ENCODE measurements at places on chromosomes 3 and 15.

DNA sequence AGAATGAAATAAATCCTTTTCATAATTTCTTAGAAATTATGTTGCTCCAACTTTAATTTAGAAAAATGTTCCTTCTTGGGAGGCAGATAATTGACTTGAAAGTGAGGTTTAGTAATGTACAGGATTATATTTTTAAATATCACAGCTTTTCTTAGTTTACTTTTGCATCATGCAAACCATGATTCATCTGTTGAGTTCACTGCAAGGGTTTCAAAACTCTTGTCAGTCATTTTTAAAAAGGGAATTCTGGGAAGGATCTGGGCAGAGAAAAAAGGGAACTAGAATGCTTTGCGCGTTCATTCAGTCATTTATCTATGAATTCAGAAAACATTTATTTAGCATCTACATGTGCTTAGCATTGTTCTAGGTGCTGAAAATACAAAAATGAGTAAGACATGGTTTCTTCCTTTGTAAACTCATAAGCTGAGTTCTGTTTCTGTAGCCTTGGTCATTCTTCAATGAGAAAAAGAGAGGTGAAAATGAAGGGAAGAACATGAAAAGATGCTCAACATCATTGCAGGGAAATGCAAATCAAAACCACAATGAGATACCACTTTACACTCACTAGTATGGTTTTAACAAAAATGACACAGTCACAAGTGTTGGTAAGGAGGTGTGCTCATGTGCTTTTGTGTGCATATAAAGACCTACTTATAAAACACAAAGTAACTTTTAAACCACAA lies 209.1 kb downstream of the NR1D2 start:
- no peak for DNase-seq

- DNase-seq = no peak
These were observed 218.0 kb downstream of the ZBBX start for GRCh38 chr3:167162083-167162482.

- no peak for DNase-seq
These were observed 972.2 kb downstream of the SQOR start for GRCh38 chr15:46607077-46607476.

- peak; percentile 32 for DNase-seq
These were observed 1.8 kb upstream of the ZNF385D start for GRCh38 chr3:21752749-21753347.

GRCh38 chr3:187963003-187963676 lies 190.8 kb upstream of the LPP start:
- DNase-seq = no peak

DNA sequence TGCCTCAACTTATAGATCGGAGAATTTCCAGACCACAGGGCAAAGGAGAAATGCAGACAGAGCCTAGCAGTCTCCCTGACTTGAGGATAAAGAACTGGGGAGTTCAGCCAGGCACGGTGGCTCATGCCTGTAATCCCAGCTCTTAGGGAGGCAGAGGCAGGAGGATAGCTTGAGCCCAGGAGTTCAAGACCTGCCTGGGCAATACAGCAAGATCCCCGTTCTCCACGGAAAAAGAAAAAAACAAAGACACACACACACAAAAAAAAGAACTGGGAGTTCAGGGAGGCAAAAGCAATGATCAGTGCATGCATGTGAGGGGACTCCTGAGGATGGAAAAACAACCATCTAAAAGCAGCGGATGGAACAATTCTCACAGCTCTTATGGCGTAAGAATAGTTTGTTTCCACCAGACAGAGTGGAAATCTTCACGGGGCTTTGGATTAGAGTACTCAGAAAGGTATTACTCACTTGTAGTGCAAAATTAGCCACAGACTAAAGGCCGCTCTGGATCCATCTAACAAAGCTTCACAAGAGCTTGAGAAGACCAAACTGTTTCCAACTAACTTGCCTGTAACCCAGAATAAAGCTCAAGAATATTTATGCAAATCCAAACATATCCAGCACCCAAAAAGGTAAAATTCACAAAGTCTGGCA lies 16.3 kb downstream of the SEC11A start:
- no peak for DNase-seq

- DNase-seq = no peak
These were observed 119.0 kb downstream of the XXYLT1 start for GRCh38 chr3:195151866-195152541.

DNA sequence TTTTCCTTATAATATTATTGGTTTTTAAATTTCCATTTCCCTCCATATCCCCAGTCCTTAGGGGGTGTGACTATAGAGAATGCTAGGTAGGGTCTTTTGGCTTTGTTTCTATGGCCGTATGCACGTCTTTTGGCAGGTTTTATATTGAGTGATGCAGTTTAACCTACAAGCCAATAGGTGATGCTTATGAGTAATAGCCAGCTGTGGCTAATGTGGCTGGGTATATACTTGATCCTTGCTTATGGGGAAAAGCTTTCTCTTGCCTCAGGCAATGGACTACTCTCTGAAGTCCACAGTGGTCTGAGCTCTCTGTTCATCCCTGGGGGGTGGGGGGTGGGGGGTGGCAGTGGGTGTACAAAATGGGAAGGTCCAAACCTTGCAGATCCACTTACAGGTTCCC lies 223.9 kb downstream of the MFSD1 start:
- no peak for DNase-seq

GRCh38 chr15:51303462-51303980 lies 34.9 kb downstream of the CYP19A1 start:
- DNase-seq = peak; percentile 42

GRCh38 chr3:171365489-171365888 lies 94.7 kb downstream of the TNIK start:
- DNase-seq = no peak

- DNase-seq = no peak
These were observed 17.9 kb upstream of the TM4SF1 start for GRCh38 chr3:149395107-149396089.

- no peak for DNase-seq
These were observed 14.4 kb downstream of the NR2F2 start for GRCh38 chr15:96344706-96345559.

GRCh38 chr3:53705774-53706173 lies 140.4 kb downstream of the CHDH start:
- no peak for DNase-seq

DNA sequence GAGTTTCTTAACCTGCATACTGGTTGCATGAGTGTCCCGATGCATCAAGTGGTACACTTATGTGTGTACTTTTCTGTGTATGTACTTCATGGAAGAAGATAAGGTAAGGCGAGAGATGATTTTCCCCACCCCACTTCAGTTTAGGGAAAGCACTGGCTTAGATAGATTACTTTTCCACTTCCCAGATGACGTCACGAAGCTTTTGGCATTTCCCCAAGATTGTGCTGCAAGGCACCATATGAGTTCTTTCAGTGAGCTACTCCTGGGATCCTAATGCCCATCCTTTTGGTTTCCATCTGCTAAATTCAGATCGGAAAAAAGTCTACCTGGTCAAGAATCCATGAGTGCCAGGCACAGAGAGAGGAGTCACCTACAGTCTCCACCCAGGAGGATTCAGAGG lies 4.5 kb downstream of the IL17RB start:
- DNase-seq = no peak

DNA sequence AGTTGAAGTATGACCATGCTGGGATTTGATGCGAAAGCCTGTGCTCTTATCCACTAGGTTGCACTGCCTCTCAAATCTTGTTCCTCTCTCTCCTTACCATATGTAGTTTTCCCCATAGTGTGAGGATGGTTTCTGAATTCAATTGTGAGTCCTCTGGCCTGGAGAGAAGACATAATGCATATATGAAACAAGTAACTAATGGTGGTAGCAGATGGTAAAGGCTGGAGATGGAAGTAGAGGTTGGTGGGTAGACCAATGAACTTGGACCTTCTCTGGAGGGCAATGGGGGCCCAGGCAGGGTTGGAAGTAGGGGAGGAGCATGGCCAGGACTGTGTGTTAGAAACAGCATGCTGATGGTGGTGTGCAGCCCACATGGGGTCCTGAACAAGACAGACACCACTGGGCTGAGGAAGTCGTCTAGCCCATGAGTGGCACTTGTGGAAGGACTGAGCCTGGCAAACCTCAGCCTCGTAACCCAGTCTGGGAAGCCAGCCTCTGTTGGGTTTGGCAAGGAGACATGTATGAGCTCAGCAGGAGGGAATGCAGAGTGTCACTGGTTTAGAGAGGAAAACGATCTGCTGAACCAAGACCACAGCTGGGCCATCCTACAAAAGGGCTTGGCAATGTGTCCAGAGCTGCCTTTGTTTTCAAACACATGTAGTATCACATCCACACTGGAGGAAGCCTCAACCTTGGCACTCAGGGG lies 18.5 kb upstream of the LMCD1 start:
- no peak for DNase-seq

GRCh38 chr3:71048948-71049347 lies 534.6 kb downstream of the FOXP1 start:
- DNase-seq = no peak

GRCh38 chr15:80779658-80780415 lies 667 bp downstream of the CEMIP start:
- DNase-seq = peak; percentile 18

GRCh38 chr3:193744048-193744821 lies 151.2 kb downstream of the OPA1 start:
- no peak for DNase-seq

- no peak for DNase-seq
These were observed 22.1 kb upstream of the CDIN1 start for GRCh38 chr15:36557364-36557763.

GRCh38 chr3:36764704-36765038 lies 318 bp upstream of the DCLK3 start:
- no peak for DNase-seq

- DNase-seq = no peak
These were observed 7.9 kb downstream of the HIGD1A start for GRCh38 chr3:42796332-42796885.

- peak; percentile 6 for DNase-seq
These were observed 27.9 kb downstream of the FEM1B start for GRCh38 chr15:68305420-68305871.

- no peak for DNase-seq
These were observed 342.9 kb downstream of the CNTN3 start for GRCh38 chr3:74271541-74271940.

DNA sequence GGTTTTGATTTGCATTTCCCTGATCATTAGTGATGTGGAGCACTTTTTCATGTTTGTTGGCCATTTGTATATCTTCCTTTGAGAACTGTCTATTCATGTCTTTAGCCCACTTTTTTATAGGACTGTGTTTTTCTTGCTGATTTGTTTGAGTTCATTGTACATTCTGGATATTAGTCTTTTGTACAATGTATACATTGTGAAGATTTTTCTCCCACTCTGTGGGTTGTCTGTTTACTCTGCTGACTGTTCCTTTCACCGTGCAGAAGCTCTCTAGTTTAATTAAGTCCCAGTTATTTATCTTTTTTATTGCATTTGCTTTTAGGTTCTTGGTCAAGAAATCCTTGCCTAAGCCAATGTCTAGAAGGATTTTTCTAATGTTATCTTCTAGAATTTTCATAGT lies 91.1 kb upstream of the ATP11B start:
- no peak for DNase-seq

DNA sequence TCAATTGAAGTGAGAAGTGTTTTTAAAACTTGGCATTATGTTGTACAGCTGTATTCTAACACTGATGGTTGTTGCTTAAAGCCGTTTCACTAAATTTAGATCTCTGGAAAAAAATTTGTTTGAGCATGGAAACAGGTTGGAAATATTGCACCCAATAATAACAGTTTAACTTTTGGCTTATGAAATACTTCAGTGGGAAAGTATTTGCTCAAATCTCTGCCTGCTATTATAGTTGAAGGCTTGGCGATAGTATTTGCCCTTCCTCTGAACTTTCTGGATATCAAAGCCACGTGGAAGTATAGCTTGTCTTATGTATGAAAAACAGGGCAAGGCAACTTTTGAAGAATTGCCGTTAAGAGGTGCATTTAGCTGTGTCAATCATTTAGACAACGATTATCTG lies 270.3 kb upstream of the LRRFIP2 start:
- DNase-seq = no peak

- DNase-seq = no peak
These were observed 43.7 kb upstream of the MRPL3 start for GRCh38 chr3:131546441-131546840.

GRCh38 chr3:98521897-98522543 lies 682 bp downstream of the CLDND1 start:
- DNase-seq = peak; percentile 41

DNA sequence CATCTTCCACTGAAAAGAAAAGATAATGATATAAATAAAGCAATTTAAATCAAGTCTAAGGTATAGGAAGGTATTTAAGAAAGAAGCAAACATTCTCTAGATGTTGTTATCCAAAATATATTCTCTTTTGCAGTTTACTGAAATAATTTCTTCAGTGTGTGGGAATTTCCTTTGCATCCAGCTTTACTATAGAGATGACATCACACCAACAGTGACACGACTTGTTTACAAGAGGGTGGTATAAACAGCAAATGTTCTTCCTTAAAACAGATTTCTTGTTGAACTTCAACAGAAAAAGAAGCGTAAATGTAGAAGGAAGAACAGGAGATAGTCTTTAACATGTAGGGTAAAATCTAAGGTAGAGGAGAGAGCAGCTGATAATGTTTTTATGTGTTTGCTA lies 202.5 kb downstream of the ROBO2 start:
- no peak for DNase-seq

GRCh38 chr15:90703455-90703854 lies 13.7 kb upstream of the BLM start:
- DNase-seq = no peak

GRCh38 chr3:30354972-30355371 lies 251.4 kb upstream of the TGFBR2 start:
- DNase-seq = no peak

DNA sequence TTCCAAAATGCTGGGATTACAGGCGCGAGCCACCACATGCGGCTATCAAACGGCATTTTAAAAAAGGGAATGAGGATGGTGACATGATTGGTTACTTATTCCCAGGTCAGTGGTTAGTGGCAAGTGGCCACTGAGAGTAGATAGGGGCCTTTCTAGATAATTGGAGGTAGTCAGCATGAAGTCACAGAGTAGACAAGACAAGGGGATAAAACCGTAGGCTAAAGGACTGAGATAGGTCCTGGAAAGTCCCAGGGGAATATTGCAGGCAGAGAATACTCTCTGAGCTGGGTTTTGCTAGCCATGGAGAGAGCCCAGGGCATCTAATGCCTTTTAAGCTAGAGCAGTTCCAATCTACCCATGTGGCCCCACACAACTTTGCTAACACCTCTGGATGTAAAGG lies 52.2 kb downstream of the KCNAB1 start:
- DNase-seq = no peak

DNA sequence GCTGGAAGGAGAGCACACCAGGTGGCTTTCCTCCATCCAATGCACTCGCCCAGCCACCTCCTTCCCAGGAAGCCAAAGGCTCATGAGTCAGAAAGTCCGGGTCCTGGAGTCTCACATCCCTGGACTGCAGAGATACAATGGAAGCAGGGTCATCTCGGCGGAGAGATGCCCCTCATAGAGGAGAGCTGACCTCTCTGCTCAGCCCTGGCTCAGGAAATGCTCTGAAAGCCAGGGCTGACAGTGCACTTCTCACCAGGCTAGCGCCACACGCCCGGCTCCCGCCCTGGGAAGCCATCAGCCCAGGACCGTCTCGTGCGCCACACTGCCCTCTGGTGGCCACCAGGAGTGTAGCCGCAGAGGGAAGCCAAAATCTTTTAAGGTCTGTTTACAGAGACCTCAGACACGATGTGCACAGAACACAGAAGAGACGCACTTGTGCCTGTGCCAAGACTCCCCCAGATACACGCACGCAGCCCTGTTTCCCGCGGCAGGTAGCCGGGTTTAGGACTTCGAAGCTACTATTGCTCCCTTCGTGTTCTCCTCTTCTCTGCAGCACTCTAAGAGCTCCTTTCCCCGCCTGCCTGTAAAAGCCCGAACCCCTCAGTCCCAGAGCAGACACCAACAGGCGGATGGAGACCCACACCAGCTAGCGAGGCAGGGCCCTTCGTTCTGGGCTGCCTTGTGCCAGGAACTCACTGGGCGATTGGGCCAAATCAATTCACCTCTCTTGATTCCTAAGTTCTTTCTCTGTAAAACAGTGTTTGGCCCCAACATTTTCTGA lies 9.7 kb downstream of the NTRK3 start:
- peak; percentile 85 for DNase-seq

All from GM13976 (cell line).